ENCODE measurements at places on chromosomes 2 and 18.

DNA sequence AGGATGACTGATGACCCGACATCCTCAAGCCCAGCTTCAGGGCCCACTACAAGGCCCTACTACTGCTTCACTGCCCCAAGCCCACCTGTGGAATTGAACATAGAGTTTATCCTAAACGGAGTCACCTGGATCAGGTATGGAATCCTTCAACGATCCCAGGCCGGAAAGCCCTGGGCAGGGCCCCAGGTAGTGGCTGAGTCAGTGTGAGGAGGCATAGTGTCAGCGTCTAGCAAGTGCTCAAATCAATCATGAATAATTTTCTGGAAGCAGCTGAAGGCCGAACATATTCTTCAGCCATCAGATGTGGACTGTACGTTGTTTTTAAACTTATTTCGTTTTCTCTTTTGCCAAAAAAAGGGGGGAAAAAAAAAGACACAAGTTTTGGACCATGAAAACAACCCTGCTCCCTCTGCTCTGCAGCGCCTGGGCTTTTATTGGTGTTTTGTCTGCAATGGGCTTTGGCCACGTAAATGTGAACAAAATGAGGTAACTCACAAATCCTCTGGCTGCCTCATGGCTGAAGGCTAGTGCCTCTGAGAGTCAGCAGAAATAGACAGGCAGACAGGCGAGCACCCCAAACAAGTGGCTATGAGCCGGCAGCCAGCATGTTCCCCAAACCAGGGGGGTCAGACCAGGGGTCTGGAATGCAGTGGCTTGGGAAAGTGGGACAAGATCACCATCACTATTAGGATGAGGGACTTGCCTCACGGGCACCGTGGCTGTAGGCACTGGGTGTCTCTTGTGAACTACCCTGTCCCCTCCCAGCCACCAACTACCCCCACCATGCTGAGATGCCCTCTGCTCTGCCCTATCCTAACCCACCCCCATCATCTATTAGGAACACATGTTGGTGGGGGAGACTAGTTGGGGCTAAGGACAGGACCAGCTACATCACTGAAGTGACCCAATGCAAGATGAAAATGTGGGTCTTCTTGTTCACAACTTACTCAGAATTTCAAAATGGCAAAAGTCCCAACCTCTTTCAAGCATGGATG is 51.4 kb downstream of the TTC32 start:
- no peak for DNase-seq

DNA sequence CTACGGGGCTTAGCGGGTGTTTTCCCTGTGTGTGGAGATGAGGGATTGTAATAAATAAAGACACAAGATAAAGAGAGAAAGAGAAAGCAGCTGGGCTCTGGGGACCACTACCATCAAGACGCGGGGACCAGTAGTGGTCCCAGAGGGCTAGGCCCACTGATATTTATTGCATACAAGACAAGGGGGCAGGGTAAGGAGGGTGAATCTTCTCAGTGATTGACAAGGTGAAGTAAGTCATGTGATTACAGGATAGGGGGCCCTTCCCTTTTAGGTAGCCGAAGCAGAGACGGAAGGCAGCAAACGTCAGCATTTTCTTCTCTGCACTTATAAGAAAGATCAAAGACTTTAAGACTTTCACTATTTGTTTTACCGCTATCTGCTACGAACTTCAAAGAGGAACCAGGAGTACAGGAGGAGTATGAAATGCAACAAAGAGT is 4.5 kb upstream of the GAL3ST2 start:
- DNase-seq: no peak

DNA sequence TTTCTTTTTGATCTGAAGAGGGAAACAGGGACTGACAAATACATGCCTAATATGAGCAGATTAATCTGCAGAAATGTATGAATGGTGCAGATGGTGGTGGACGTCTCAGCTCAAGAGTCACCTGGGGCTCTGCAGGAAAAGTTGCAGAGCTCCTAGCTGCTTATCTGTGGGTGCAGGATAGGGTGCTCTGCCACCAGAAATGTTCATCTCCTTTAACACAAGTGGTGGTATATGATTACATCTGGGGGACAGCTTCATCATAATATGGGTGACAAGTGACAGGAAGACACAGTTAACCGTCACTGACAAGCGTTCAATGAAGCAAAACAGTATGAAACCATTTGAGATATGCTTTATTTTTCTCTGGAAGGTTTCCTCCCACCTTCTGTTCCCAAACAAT is 121.2 kb upstream of the LINC00305 start:
- DNase-seq: no peak

GRCh38 chr2:42792583-42793333 is at the start of gene HAAO:
HAAO (minus strand) TSS chr2:42792583; CDS start chr2:42792536, 47 bp downstream.
- no peak for DNase-seq

DNA sequence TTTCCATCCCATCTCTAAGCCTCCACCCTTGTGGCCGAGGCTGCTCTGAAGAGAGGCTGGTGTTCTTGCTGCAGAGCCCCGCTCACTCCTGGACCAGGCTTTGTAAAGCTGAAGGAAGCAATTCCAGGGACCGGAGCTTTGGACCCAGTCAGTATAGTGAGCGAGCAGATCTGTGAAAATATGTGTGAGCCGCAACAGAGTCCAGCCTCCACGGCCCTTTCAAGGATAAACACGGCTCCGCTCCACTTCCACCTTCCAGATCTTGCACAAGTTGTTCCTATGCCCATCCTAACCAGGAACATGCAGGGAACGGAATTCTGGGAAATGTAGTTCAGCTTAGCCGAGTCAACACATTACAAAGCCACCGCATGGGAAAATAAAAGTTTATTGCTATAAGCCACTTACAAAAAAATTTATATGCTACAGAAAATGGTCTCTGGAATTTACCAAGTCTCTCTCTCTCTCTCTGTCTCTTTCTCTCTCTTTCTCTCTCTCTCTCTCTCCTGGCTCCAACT is 151.7 kb upstream of the ZNF521 start:
- DNase-seq: peak; percentile 47

DNA sequence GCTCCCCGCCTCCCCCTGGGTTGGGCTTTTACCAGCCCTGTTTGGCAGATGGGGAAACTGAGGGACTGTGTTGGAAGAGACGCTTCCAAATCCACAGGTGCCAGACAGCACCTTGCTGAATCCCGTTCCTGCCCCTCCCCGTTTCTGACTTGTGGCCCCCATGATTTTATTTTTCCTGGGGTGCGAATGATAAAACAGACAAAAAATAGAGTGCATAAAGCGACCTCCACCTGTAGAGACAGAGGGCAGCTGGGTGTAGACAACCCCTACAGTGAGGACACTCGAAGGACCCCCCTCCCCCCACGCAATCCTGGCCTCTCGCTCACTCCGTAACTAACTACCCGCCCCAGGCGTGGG is 2.2 kb upstream of the CTDSP1 start:
- no peak for DNase-seq

GRCh38 chr2:239671916-239672849 is 271.4 kb upstream of the HDAC4 start:
- no peak for DNase-seq

DNA sequence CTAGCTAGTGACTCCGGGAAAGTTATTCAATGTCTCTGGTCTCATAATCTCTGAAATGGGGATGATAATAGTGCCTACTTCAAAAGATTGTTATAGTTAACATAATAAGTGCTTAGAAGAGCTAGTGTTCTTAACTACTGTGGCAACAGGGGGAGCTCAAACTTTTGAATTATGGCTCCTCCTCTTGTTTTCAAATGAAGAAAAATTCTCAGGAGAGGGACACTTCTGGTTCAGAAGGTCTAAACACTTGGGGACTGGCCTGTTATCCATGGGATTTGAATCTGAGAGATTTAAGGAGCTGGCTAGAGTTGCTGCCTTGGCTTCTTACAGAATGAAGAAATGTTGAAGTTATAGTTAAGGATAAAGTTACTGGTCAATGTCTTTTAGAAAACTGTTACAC is 92.2 kb upstream of the ITGB6 start:
- no peak for DNase-seq

- no peak for DNase-seq
Measured at GRCh38 chr2:165793161-165793778, 777 bp downstream of the GALNT3 start.

- no peak for DNase-seq
Measured at GRCh38 chr2:119112230-119112629, 46.3 kb downstream of the C1QL2 start.

- no peak for DNase-seq
Measured at GRCh38 chr18:68429841-68430240, 285.1 kb downstream of the TMX3 start.

DNA sequence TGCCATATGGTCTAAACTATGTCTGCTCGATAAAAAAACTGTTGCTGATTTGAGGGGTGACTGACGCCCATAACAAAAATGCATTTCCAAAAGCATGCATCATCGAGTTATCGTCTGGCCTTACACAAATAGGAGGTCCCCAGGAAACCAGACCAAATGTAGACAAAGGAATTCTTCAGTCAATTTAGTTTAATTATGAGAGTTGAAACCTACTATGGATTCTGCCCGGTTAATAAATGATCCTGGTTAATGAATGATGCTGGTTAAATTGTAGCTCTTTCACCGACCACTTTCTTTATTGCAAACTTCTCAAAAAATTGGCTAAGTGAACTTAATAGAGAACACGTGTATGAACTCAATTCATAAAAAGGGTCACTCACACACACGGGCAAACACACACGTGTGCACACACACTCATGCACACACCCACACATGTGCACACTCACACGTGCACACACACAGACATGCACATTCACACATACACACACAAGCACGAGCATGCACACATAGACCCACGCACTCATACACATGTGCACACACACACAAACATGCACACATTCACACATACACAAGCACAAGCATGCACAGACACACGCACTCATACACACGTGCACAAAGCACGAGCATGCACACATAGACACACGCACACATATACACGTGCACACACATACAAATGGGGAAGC is 59.0 kb upstream of the SALL3 start:
- DNase-seq: no peak

- DNase-seq: no peak
Measured at GRCh38 chr2:66531567-66531966, 96.6 kb downstream of the MEIS1 start.

GRCh38 chr2:240269886-240270285 is 129.4 kb upstream of the OTOS start:
- DNase-seq: no peak

DNA sequence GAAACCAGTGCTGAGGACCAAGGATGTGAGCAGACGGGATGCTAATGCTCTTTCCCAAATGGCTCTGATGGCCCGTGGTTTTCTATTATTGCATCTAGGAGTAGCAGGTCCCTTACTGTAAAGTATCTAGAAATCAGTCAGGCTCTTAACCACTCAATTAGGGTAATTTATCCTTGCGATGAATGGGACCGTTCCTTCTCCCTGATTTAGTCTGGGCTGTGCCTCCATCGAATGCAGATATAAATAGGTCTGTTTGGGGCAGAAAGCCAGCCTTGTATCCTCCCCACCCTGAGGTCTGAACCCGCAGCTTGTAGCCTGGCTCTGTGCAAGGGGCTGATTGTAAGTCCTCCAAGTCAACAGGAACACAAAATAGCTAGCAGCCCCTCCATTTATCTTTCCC is 9.5 kb upstream of the SMARCAL1 start:
- DNase-seq: no peak

DNA sequence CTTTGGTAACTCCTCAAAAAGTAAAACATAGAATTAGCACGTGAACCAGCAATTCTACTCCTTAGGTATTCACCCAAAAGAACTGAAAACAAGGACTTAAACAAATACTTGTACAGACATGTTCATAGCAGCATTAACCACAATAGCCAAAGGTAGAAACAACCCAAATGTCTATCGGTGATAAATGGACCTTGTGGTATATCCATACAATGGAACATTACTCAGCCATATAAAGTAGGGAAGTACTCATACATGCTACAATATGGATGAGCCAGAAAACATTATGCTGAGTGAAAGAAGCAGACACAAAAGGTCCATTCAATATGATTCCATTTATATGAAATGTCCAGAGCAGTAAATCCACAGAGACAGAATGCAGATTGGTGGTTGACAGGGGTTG is 182.8 kb downstream of the DNER start:
- no peak for DNase-seq

- no peak for DNase-seq
Measured at GRCh38 chr2:159126432-159127022, 158.1 kb downstream of the TANC1 start.

- no peak for DNase-seq
Measured at GRCh38 chr2:57597940-57598339, 448.7 kb upstream of the VRK2 start.

DNA sequence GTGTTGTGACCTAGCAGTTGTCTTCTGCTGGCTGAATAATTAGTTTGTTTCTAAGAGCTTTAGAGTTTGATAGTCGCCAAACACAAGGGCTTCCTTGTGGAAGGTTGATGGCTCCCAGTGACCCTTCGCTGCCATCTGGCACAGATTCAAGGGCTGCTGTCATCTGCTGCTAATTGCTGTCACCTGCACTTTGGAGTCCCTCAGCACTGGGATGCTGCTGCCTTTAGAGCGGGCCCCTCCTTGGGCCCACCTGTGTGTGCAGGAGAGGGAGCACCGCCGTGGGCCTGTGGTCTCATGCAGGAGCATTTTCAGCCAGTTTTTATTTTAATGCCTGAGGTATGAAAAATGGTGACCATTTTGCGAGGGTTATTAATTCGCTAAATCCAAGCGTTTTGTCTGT is 154.0 kb upstream of the NFATC1 start:
- DNase-seq: no peak

DNA sequence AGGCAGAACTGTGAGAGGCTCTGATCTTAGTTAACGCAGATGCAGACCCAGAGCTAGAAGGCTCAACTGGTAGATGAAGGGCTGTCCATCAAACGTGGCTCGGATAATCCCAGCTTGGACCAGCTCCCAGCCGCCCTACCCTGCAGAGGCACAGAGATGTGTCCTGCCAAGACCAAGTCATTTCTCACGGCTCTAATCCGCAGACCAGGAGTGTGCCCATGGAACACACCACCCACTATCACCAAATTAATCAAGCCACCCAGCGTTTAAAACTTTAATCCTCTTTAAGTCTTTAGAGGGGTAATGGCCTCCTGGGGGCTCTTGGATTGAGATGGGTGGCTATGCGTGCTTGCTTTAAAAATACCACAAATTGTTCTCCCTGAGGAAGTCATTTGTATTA is 17.5 kb downstream of the LYPD1 start:
- no peak for DNase-seq

GRCh38 chr2:64477979-64478378 is 24.0 kb downstream of the LGALSL start:
- no peak for DNase-seq

GRCh38 chr2:20647211-20647610 is 3.7 kb downstream of the HS1BP3 start:
- no peak for DNase-seq

DNA sequence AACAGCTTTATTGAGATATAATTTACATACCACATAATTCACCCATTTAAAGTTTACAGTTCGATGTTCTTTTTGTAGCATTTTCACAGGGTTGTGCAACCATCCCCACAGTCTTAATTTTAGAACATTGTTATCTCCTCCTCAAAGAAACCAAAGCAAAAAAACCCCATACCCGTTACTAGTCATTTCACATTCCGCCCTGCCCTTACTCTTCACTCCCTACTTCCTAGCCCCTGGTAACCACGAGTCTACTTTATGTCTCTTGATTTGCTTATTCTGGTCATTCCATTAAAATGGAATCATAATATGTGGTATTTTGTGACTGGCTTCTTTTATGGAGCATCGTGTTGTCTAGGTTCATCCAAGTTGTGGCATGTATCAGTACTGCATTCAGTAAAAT is 137.7 kb downstream of the TANC1 start:
- no peak for DNase-seq
